ENCODE measurements at places on chromosomes 6 and 20.

DNA sequence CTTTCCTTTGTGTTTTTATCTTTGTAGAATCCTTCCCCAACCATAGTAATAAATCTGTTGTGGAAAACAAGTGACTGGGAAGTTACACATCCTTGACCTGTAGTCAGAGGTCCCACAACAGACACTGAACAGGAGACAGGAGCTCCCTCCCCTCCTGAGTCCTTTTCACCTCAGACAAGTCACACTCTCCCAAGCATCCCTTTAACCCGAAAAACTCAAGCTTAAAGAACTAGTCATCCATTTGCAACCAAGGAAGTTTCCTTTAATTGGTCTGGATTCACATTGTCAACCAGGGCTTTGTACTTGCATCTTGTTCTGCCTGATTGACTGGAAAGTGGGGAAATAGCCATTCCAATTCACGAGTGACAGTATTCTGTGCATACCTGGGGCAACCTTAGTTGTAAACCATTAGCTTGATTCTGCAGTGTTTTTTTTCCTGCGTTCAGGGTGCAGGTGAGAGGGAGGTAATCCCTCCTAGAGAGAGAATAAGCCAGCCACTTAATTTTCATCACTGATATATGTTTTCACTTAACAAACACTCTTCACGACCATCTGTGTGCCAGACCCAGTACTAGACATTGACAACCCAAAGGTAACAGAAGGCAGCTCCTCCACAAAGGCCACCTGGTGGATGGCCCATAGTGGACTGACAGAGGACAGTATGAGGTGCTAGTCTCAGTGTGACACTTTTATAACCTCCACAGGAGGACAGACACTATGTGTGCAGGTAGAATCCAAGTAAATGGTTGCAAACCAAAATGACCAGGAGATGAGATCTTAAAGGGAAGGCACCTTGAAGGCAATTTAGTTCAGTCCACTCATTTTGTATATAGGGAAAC lies 112.4 kb downstream of the SLX4IP start:
- DNase-seq: no peak

DNA sequence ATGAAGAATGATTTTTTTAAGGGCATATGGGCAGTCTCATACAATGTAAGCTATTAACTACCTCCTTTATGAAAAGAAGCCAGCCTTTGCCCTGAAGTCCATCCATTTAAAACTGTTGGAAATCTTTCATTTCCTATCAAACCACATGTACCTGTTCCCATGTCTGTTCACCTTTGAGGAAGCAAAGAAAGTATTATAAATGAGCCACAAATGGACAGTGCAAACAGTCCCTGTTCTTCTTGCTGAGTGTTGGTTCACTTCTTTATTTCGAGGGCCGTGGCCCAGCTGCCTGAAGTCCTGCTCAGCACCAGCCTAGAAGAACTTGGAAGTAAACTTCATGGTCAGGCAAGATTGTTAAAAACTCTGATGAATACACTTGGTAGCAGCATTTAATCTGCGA lies 112.4 kb downstream of the TMEM242 start:
- DNase-seq: no peak

GRCh38 chr20:8967641-8968245 lies 101.1 kb upstream of the PLCB4 start:
- no peak for DNase-seq

- no peak for DNase-seq
Observed at GRCh38 chr6:43465948-43466347, 10.6 kb upstream of the DLK2 start.
